Activated naive CD4-positive, alpha-beta T cell (primary cell): ENCODE measurements at places on chromosomes 6 and 20.

GRCh38 chr6:33028220-33028849 lies 18.9 kb upstream of the HLA-DOA start:
- no peak for DNase-seq

- no peak for DNase-seq
Measured at GRCh38 chr20:8602389-8603116, 466.3 kb upstream of the PLCB4 start.

DNA sequence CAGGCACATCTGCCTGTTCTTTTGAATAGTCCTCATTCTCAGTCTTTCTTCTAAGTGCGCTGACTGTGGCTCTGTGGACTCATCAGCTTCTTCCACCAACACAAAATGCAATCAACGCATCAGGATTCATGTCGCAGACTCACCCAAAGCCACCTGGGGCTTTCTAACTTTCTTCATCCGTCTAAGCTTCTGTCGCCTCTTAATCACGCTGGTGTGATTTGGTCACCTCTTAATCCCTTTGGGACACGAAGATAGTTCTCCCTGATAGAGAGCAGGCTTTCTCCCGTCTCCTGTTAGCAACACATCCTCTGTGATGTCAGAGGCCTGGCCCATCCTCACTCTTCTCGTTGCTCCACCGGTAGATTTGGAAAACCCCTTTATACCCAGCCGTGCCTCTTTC lies 78.0 kb upstream of the FOXQ1 start:
- no peak for DNase-seq

DNA sequence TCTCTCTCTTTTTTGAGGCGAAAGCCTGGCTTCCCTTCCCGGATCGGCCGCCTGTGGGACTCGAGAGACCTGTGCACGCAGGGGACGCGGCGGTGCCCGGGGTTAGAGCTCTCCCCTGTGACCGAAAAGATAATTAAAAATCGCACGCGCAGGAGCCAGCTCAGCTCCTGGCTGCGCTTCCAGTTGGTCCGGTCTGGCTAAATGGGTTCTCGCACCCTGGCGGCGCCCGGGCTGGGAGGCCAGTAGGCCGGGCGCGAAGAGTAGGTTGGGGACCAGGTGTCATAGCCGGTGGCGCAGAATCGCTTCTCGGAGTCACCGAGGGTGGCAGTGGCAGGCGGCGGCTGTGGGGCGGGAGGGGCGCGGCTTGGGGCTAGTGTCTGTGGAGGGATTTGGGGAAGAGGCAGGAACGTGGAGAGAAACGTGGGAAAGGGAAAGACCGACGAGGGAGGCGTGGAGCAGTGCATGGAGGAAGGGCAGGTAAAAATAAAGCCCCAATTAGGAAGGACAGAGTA lies 41.9 kb upstream of the SUPT3H start:
- no peak for DNase-seq

- DNase-seq, result no peak
Measured at GRCh38 chr6:34486106-34486740, 20.3 kb downstream of the PACSIN1 start.

- DNase-seq, result no peak
Measured at GRCh38 chr6:157267654-157268053, 55.7 kb downstream of the TMEM242 start.

GRCh38 chr20:24309596-24309995 lies 159.8 kb upstream of the SYNDIG1 start:
- DNase-seq, result no peak

DNA sequence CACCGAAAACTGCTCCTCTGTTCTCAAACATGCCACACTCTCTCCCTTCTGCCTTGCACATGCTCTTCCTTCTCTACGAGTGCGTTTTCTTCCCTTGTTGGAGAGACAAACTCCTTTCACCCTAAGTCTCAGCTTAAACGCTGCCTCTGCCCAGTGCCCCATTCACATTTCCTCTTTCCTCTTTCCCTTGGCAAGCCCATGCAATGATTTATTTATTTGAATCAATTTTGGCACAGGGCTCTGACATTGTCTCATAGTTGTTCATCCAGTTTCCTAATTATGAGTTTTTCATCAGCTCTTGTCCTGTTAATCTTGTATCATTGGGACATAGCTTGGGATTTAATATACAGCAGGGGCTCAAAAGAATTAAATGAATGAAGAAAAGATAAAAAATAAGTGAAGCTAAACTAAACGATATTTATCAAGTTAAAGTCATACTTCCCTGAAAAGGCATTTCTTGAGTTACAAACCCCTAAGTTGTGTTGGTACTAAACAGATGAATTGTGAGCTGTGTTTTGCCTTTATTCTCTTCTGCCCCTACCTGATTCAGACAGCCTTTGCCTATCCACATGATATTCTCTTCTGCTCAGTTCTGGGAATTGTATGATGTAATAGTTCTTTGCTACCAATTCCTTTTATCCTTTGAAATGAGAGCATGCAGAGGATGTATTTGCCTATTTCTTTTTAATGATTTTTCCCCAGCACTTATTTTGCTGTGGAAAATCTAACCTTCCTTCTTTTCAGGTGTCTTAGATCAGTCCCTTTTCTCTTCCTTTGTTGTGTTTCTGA lies 704.4 kb downstream of the UTRN start:
- DNase-seq, result no peak

DNA sequence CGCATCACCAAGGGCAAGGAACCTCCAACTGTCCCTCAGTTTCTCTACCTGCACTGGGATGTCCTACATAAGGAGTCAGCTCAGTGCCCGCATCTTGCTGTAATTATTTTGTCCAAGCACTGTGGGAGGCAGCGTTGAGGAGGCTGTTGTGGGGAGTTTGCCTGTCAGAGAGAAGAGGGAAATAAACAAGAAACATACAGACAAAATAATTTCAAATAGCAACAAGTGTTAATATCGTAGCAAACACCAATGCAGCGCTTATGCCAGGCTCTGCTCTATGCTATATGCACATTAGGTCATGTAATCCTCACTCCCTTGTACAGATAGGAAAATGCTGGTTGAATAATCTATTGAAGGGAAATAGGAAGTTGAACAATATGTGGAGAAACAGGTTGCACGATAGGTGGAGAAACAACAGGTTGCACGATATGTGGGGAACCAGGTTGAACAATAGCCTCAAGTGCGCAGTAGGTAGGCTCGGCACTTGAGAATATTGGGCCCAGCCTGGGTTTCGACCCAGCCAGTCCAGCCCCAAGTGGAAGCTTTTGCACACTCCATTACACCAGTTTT lies 91.2 kb upstream of the SIRPA start:
- no peak for DNase-seq
